ENCODE measurements at places on chromosomes 11 and 22.

DNA sequence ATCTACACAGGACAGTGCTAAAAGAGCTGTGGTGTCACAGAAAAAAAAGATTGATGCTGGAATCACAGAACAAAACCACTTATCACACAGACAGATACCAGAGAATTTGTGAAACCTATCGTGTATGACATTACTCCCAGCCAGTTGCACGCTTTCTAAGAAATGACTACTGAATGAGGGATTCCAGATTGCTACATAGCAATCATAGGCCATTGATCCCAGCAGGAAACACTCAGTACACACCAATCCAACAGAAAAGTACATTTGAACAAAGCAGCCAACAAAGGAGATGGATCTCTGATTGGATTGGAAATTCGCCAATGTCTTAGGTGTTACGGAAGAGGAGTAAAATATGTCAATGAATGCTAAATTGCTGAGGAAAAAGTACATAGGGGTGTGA lies 4.8 kb upstream of the OR8H1 start:
- no peak for DNase-seq

- no peak for DNase-seq
Observed at GRCh38 chr11:102669664-102670063, 35.9 kb downstream of the MMP27 start.

- DNase-seq, result no peak
Observed at GRCh38 chr22:49694462-49695260, 133.0 kb downstream of the BRD1 start.

GRCh38 chr11:117075186-117075585 lies 23.0 kb downstream of the SIK3 start:
- no peak for DNase-seq

DNA sequence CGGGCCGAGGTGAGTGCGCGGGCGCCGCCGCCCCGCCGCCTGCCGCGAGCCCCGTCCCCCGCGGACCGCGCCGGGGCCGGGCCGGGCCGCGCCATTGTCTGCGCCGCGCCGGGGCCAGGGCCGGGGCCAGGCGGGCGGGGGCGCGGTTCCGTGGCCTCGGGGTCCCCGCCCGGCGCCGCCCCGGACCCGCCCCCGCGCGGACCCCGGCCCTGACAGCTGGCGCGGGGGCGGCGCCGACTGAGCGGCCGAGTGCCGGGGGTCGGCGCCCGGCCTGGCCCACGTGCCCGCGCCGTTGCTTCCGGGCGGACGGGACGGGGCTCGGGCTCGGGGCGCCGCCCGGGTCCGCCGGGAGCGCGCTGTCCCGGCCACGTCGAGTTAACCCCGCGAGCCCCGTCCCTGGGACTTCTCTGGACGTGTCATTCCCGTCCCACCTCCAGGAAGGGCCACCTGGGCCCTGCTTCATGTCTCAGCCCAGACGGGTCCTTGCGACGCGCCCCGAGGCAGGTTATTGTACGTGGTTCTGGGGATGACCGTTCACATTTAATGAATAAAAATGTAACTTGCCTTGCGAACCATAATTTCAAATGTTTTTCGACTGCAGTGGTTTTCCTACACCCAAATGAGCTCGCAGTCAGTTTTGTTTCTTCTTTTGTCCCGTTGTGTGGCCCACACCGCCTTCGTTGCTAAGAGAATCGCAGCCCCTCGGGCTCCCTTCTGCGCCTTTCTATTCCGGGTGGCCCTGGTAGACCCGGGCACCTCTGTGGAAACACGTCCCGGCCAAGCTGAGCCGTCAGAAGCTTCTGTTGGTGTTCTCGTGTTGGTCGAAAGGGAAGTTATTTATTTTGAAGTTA lies 562 bp downstream of the ZBED4 start:
- no peak for DNase-seq
